ENCODE measurements at places on chromosomes 5 and 9.

DNA sequence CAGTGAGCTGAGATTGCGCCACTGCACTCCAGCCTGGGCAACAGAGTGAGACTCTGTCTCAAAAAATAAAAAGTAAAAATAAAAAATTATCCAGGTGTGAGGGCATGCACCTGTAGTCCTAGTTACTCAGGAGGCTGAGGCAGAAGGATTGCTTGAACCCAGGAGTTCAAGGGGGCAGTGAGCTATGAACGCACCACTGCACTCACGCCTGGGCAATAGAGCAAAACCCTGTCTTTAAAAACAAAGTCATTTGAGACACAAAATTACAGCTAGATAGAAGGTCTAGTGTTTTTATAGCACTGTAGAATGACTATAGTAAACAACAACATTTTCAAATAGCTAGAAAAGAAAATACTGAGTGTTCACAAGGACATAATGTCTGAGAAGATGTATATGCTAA is 16.4 kb downstream of the IL4 start:
- no peak for DNase-seq

DNA sequence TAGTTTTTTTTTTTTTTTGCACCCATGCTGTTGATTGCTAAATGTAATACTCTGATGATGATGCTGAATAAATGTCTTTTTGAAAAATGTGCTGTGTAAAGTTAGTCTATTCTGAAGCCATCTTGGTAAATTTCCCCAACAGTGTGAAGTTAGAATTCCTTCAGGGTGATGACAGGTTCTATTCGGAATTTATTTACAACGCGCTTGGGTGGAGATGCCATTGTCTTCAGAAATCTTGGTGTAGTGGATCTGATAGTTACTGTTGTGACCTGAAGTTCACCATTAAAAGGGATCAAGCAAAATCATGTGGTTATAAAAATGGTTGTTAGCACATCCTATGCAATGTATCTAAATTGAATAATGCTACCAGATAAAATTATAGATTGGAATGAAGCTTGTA is 36.3 kb upstream of the DMRT1 start:
- no peak for DNase-seq

GRCh38 chr5:107805824-107806223 is 135.1 kb upstream of the EFNA5 start:
- no peak for DNase-seq

GRCh38 chr5:115766608-115767007 is 49.9 kb downstream of the CDO1 start:
- DNase-seq, result no peak

DNA sequence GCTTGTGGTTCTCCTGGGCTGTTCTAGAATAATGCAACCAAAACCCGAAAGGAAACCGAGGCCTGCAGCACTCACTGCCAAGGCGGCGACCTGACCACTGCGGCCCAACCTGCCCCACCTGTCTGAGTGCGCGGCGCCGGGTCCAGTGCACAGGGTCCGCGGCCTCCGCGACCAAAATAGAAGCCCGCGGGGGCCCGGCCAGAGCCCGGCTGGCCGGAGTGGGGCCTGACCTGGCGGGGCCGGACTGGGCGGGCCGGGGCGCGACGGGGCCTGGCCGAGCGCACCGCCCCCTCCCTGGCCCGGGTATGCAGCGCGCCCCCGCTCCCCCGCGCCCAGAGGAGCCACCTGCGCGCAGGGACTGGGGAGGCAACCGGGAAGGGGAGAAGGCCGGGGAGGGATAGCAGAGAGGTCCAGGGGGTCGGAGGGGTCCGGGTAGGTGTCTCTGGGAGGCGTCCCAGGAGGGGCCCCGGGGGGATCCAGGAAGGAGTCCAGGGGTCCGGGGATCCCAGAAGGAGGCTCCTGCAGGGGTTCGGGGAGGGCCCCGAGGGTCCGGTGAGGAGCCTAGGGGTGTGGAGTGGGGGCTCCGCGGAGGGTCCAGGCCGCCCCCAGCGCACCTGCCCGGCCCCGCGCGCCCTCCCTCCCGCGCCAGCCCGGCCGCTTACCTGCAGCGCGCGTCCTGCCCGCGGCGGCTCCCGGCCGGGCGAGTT is 503 bp downstream of the SEMA4D start:
- DNase-seq, result peak; percentile 26

GRCh38 chr9:118829334-118829733 is 539.9 kb downstream of the BRINP1 start:
- DNase-seq, result no peak

GRCh38 chr5:139755892-139756671 is 39.5 kb upstream of the PSD2 start:
- DNase-seq, result peak; percentile 19

GRCh38 chr9:94298949-94299599 is 29.4 kb downstream of the NUTM2F start:
- no peak for DNase-seq

All from activated gamma-delta T cell (primary cell).